ENCODE measurements at places on chromosomes 7 and 10. TPM values are rescaled to one million over a fixed set of nuclear protein-coding genes. Genes with fewer than 3 reads are reported as not detected.

CRPPA gene
- 4.4 TPM for polyA plus RNA-seq

FRMPD2 gene
- 13.3 TPM for polyA plus RNA-seq

HOXA2 gene
- polyA plus RNA-seq, result 17.9 TPM

TOMM7 gene
- 538 TPM for polyA plus RNA-seq

EIF5AL1 gene
- polyA plus RNA-seq, result 4.7 TPM

STEAP1B gene
- 1.2 TPM for polyA plus RNA-seq

PLAC9 gene
- polyA plus RNA-seq, result 36.4 TPM

KIAA1549 gene
- polyA plus RNA-seq, result 27.8 TPM

CTAGE15 gene
- polyA plus RNA-seq, result not detected

MUC12 gene
- polyA plus RNA-seq, result 2.2 TPM

R3HCC1L gene
- polyA plus RNA-seq, result 9.5 TPM

USP6NL gene
- 30.8 TPM for polyA plus RNA-seq

LGI1 gene
- polyA plus RNA-seq, result 43.9 TPM

RRP12 gene
- polyA plus RNA-seq, result 20.9 TPM

ZEB1 gene
- 61.7 TPM for polyA plus RNA-seq

MOGAT3 gene
- 0.12 TPM for polyA plus RNA-seq

GNAI1 gene
- polyA plus RNA-seq, result 94.2 TPM

CLCN1 gene
- 0.06 TPM for polyA plus RNA-seq

POU6F2 gene
- polyA plus RNA-seq, result 1.9 TPM

LRMDA gene
- 8.0 TPM for polyA plus RNA-seq

ADIRF gene
- 31.5 TPM for polyA plus RNA-seq

GPER1 gene
- 10.2 TPM for polyA plus RNA-seq

OR2A7 gene
- 0.25 TPM for polyA plus RNA-seq

BLOC1S2 gene
- 96.2 TPM for polyA plus RNA-seq

ATP6V0A4 gene
- polyA plus RNA-seq, result 2.6 TPM

TMEM270 gene
- not detected for polyA plus RNA-seq

SYT15B gene
- polyA plus RNA-seq, result 7.3 TPM

NEUROD6 gene
- polyA plus RNA-seq, result 13.4 TPM

CARD11 gene
- polyA plus RNA-seq, result 1.2 TPM

CACNA2D1 gene
- polyA plus RNA-seq, result 48.3 TPM

FEZF1 gene
- polyA plus RNA-seq, result not detected

SLC16A12 gene
- polyA plus RNA-seq, result 3.2 TPM

C10orf71 gene
- polyA plus RNA-seq, result not detected

CDK1 gene
- polyA plus RNA-seq, result 38.7 TPM

NODAL gene
- polyA plus RNA-seq, result 3.1 TPM

CNNM1 gene
- polyA plus RNA-seq, result 6.5 TPM

SHTN1 gene
- polyA plus RNA-seq, result 110 TPM

LLCFC1 gene
- not detected for polyA plus RNA-seq

CDH23 gene
- polyA plus RNA-seq, result 24.2 TPM

NAPEPLD gene
- polyA plus RNA-seq, result 26.1 TPM

PON3 gene
- polyA plus RNA-seq, result 4.3 TPM

TAF3 gene
- 7.9 TPM for polyA plus RNA-seq

FAM241B gene
- polyA plus RNA-seq, result 40.1 TPM

CPA2 gene
- 0.21 TPM for polyA plus RNA-seq

MINDY4 gene
- 9.2 TPM for polyA plus RNA-seq

UFSP1 gene
- 2.5 TPM for polyA plus RNA-seq

LAMB1 gene
- polyA plus RNA-seq, result 84.4 TPM

IGFBP3 gene
- 17.8 TPM for polyA plus RNA-seq

HOXA7 gene
- polyA plus RNA-seq, result 111 TPM

NKX1-2 gene
- polyA plus RNA-seq, result 2.0 TPM

PRPF18 gene
- 21.5 TPM for polyA plus RNA-seq

INPP5F gene
- polyA plus RNA-seq, result 328 TPM

TMEM229A gene
- 3.7 TPM for polyA plus RNA-seq

CWF19L1 gene
- polyA plus RNA-seq, result 27.4 TPM

ASAH2 gene
- polyA plus RNA-seq, result 2.5 TPM

SH2B2 gene
- 21.6 TPM for polyA plus RNA-seq

CPED1 gene
- polyA plus RNA-seq, result 6.9 TPM

SLC26A3 gene
- polyA plus RNA-seq, result not detected

MEST gene
- polyA plus RNA-seq, result 189 TPM

TMEM209 gene
- polyA plus RNA-seq, result 13.7 TPM

Data from spinal cord (tissue), 10 donors.